ENCODE measurements at places on chromosomes 1 and 21. TPM values are rescaled to one million over a fixed set of nuclear protein-coding genes. Genes with fewer than 3 reads are reported as not detected.

DNA sequence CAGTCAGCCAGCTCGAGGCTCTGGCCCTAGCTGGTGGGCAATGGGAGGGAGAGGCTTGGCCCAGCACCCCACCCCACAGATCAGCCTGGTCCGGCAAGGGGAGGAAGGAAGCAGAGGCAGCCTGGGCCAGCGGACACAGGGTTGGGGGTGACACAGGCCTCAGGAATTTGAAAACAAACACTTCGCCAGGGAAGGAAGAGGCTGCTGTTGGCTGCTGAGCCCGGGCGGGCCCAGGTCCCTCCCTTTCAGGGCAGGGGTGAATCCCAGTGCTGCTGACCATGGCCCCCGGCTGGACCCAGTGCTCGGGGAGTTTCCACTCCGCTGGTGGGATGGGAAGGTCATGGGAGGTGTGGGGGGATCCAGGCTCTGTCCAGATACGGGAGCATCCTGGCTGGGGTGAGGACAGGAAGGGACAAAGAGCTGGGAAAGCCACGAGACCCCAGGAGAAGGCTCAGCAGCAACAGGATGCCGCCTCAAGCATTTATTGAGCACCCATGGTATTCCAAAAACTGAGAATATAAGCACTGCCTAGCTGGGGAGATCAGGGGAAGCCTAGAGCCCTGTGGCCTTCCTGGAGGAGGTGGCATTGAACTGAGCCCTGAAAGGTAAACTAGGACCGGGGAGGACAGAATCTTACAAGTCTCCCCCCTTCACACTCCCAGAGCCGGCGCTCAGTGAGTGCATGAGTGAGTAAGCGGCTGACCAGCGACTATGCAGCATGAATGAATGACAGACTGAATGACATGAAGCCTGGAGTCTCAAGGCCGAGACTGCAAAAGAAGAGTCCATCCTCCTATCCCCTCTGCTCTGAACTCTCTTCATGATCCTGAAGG lies 26.2 kb upstream of the EPHA2 start:
- DNase-seq: peak; percentile 91

DNA sequence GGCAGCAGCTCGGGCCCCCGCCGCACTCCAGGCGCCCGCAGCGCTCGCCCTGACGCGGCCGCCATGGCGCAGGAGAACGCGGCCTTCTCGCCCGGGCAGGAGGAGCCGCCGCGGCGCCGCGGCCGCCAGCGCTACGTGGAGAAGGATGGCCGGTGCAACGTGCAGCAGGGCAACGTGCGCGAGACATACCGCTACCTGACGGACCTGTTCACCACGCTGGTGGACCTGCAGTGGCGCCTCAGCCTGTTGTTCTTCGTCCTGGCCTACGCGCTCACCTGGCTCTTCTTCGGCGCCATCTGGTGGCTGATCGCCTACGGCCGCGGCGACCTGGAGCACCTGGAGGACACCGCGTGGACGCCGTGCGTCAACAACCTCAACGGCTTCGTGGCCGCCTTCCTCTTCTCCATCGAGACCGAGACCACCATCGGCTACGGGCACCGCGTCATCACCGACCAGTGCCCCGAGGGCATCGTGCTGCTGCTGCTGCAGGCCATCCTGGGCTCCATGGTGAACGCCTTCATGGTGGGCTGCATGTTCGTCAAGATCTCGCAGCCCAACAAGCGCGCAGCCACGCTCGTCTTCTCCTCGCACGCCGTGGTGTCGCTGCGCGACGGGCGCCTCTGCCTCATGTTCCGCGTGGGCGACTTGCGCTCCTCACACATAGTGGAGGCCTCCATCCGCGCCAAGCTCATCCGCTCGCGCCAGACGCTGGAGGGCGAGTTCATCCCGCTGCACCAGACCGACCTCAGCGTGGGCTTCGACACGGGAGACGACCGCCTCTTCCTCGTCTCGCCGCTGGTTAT lies 2.8 kb downstream of the KCNJ9 start:
- DNase-seq: peak; percentile 96

GRCh38 chr1:183318433-183318832 lies 99.7 kb downstream of the NMNAT2 start:
- DNase-seq: peak; percentile 68

- no peak for DNase-seq
These were observed 122.8 kb downstream of the PLPP3 start for GRCh38 chr1:56456435-56457101.

The CLEC20A gene
- total RNA-seq: not detected

The SPRR2G gene
- total RNA-seq: not detected

The LCE1E gene
- total RNA-seq: not detected

The AIM2 gene
- 0.31 TPM for total RNA-seq

The CTNNBIP1 gene
- total RNA-seq: 80.7 TPM
